ENCODE measurements at places on chromosomes 6 and 20.

- no peak for DNase-seq
These were observed 258.8 kb downstream of the GMDS start for GRCh38 chr6:1986454-1987243.

DNA sequence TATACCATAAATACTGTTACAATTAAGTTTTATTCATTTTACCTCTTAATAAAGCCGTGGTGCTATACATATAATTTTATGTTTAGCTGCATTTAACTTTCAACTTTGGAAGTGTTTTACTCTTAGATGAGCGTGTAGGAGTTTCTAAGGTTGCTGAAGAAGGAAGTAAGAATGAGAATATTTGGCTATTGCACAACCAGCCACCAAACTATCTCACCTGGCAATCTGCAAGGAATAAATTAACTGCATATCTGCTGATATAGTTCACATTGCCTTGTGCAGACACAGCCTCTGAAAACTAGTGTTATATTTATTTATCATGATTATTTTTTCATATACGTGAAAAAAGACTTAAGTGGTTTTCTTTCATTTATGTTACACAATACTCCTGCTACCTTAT, 230.4 kb downstream of the PLCB1 start:
- no peak for DNase-seq

DNA sequence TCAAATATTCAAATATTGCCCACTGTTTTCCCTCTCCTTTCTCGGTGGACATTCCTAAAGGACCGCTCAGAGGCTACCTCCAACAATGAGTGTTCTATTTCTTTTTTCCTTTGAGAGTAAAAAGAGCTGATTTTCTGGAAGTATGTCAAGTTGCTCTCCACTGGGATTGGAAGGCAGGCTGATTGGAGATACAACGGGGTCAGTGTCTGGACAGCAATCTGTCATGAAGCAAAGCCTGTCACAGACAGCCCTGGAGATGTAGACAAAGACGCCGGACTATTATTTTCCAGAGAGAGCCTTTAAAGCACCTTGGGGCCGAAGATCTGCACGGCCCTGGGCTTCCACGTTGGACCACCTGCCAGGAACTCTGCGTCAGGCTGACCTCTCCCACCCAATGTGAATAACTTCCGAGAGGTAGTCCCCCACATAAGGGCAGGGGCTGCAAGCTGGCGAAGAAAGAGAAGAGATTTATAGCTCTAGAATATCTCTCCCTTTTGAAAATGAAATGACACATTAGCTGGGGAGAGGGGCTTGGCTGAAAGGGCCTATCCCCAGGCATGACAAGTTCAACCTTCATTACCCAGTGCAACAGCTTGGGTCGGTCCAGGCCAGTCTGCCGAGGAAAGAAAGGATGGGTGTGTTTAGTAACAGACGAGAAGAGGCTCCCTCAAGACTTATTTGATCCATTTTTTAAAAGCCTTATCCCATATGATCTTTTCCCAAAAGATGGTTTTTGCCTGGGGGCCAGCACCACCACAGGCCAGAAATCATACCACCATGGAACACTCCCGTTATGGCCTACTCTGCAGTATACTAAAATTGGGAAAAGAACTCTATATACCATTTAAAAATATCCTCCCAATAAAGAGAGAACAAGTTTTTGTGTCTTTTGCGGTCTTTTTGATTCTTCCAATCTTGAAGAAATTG, 131.1 kb downstream of the OLIG3 start:
- DNase-seq = no peak

DNA sequence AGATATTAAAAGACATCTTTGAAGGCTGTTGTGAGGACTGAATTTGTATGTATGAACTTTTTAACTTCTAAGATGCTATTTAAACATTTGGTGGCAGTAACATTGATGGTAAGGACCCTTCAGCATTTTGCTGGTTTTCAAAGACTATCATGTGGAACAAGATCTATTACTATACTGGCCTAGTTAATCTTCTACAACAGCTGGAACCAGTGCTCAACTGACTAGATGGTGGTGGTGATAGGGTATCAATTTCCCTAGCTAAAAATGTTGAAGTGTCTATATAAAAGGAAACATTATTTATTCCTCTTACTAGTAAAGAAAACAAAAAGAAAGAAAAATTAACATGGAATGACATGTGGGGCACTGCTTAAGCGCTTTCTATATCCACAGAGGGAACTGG, 195.7 kb downstream of the TASP1 start:
- no peak for DNase-seq
